ENCODE measurements at places on chromosomes 13 and 19.

- DNase-seq: no peak
These were observed 16.1 kb downstream of the CEBPG start for GRCh38 chr19:33389421-33390100.

DNA sequence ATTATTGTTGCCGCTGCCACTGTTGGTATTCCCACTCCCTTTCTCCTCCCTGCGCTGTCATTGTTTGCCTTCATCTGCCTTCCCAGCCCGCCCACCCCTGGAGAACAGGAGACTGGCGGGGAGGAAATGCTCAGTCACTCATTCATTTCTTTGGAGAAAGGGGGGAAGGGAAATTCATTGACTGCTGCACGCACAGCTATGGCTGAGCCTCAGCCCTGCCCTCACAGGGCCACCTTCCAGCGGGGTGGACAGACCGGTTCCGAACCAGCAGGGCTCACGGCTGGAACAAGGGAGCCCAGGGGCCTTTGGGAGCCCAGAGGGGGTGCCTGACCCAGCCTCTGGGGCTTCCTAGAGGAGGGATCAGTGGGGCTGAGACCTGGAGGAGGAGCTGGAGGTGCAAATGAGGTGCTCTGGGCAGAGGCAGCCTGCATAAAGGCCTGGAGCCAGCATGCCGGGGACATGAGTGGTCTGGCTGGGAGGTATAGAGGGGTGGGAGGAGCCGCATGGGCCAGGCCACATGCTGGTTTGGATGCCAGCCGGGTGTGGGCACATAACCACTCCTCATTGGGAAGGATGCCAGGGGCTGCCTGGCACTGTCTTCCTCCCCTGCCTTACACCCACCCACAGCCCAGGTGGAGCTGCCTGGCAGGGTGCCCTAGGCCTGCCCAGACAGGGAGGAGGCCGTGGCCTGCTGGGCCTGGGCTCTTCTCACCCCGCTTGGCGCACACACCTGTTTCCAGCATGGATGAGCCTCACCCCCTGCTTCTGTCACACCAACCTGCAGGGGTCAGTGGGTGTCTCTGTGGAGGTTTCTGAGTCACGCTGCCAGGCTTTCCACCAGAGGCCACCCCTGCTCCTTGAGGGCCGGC, 26.8 kb downstream of the PPP5C start:
- DNase-seq: peak; percentile 99

DNA sequence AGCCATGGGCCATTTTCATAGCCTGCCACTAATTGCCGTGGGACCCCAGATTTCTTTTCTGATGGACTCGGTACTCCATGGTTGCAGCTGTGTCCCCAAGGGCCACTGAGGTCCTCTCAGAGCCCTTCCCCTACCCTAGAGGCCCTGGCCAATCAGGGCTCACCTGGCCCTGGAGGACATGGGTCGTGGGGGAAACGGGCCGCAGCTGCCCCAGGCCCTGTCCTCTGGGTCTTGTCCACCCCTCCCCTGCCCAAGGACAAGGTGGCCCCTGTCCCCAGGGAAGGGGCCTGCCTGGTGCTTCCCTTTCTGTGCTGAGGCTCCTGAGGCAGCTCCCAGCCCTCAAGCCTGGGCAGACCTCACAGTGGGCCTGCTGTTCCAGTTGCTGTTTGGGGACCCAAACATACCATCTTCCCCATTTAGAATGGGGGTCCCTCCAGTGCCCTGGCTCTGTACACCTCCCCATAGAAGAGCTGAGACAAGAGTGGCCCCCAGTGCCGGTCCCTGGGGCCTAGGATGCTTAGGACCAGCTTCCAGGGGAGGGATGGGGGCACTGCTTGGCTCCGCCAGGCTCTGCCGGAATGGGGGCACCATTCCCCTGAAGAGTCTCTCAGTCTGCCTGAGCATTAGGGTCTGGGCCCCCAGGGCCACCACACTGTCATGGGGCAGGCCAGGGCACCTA, 3.2 kb downstream of the RAB11B start:
- DNase-seq: no peak

DNA sequence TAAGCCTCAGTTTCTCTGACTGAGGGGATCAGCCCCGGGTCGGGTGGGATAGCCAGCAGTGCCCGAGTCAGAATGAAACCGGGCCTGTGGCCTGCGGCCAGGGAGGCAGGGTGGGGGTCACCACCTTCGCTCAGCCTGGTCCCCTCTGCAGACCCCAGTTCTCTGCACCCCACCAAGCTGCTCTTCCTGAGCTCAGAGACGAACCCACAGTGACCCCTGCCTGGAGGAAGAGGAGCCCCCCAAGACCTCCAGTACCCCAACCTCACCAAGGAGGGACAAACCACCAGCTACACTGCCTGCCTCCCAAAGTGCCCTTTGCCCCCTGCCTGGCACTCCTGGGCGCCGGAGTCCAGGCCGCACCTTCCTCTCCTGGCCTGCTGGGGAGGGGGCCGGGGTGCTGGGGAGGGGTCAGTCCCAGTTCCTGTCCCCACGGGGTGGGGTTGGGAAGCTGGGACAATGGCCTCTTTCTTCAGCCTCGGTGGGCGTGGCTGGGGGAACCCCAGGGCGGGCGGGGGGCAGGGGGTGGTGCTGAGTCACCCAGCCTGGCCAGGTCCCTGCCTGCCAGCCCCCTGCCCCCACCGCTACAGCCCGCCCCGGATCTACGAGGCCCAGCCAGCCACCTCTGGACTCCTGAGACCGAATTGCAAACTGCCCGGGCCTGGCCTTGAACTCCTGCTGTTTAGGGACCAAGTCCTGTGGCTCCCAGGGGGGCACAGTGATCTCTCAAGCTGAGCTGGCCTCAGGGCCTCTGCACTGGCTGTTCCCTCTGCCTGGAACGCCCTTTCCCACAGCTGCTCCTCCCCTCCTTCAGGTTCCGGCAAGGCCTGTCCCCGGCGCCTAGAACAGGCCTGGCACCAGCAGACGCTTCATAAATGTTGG, 14.3 kb downstream of the ZBTB7A start:
- DNase-seq: no peak

- DNase-seq: no peak
These were observed at the start of gene ZNF98 for GRCh38 chr19:22422211-22422610. TSS of gene ZNF98 (minus strand) at chr19:22422346. CDS start at chr19:22422224, 122 bp downstream.

- DNase-seq: no peak
These were observed 26.6 kb downstream of the SLAIN1 start for GRCh38 chr13:77724092-77724491.

DNA sequence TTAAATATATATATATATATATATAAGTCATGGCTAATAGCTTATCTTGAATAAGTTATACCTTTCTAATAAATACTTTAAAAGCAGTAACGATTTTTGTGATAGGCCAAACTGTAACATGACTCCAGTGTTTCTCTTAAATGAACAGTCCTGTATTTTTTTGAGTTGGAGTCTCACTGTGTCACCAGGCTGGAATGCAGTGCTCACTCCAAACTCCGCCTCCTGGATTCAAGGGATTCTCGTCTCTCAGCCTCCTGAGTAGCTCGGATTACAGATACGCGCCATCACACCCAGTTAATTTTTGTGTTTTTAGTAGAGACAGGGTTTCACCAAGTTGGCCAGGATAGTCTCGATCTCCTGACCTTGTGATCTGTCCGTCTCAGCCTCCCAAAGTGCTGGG, 814.2 kb upstream of the SLITRK5 start:
- no peak for DNase-seq

DNA sequence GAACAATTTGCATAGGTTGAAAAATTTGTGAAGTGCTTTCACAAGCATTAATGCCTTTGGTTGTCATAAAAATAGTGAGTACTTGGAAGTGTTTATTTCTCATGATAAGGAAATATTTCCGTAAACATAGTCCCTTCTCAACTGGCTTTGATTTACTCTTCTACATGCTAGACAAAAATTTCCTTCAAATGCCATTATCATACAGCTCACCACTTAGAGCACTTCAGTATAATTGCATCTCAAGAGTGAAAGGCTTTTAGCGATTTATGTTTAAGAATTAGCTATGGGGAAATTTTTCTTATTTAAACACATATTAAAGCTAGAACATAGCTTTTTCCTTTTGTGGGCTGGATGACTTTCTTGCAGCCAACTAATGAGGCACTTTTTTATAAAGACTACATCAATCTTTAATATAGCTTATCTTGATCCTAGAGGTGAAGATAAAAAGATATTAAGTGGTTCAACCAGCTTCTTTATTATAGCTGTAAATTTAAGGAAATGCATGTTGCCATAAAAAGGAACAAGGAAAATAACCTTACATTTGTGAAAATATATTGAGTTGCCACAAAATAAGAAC, 656.8 kb downstream of the SLITRK6 start:
- DNase-seq: no peak

- DNase-seq: no peak
These were observed 17.1 kb upstream of the DPY19L3 start for GRCh38 chr19:32388393-32388855.

GRCh38 chr19:32945260-32945659, 26.5 kb downstream of the CEP89 start:
- DNase-seq: no peak

DNA sequence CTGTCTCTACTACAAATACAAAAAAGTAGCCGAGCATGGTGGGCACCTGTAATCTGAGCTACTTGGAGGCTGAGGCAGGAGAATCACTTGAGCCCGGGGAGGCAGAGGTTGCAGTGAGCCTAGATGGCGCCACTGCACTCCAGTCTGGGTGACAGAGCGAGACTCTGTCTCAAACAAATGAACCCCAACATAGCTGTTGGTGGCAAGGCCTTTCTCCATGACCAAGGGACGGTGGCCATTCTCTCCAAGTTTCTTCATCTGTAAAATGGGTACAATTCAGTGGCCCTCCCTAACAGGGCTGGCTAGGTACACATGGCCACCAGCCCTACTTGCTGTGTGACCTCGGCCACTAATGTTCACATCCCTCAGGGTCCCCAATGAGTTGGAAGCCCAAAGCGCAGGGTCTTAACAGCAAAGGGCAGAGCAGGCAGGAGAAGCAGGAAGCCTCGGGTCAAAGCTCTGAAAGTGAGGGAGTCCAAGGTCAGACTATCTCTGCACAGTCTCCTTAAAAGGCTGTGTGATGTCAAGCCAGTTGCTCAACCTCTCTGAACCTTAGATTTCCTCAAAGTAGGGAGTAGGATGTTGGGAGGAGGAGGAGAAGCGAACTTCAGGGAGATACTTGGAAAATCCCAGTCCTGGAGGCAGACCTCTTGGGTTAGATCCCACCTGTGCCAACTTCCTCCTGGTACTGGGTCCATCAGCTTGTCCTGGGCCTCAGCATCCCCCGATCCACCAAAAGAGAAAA, 2.7 kb downstream of the JUND start:
- DNase-seq: no peak

DNA sequence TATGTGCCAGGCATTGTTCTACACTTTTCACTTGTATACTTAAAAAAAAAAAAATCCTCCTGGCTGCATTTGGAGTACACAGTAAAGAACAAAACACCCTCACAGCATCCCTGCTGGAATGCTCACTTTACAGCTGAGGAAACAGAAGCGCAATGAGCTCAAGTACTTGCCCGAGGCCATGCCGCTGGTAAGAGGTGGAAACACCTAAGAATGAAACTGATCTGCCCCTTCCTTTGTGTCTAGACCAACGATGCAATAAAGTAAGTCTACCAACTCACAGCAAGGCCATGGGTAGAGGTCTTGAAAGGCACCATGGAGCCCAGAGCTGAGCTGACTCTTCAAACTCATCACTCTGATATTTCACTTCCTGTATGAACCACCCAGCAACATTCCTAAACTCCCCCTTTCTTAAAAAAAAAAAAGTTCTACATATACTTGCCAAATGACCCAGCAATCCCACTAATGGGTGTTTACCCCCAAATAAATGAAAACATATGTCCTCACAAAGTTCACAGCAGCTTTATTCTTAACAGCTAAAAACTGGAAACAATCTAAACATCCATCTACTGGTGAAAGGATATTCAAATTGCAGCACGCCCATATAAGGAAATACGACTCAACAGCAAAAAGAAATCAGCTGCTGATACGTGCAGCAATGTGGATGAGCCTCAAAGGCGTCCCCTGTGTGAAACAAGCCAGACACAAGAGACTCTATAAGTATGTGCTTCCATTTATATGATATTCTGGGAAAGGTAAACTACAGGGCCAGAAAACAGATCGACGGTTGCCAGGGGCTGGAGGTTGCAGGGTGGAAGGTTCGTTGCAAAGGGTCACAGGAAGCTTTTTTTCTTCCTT, 236.6 kb upstream of the MAB21L1 start:
- no peak for DNase-seq

- no peak for DNase-seq
These were observed 23.1 kb downstream of the SIGLEC5 start for GRCh38 chr19:51607077-51607476.

DNA sequence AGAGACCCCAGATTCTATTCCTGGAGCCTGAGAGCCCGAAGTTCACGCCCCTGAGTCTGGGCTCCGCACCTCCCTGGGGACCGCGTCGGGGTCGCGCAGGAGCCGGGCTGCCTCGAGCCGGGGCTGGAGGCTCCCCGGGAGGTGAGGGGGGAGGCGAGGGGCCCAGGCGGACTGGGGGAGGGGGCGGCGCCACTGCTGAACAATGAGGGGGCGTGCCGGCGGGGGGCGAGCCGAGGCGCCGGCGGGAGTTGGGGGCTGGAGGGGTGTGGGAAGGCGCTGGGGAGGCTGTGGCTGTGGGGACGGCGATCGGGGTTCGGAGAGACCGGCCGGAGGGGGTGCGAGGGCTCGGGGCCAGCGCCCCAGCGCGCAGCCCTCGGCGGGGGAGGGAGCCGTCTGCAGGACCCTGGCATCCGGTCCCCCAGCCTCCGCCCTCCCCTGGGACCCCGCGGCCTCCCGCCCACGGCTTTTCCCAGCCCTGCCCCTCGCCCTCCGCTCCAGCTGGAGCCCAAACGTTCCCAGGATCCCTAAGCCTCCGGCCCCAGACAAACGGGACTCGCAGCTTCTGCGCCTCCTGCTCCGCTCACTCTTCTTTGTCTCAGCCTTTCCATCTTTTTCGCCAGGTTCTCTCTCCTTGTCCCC, 922 bp downstream of the PLEKHG2 start:
- DNase-seq: peak; percentile 56

DNA sequence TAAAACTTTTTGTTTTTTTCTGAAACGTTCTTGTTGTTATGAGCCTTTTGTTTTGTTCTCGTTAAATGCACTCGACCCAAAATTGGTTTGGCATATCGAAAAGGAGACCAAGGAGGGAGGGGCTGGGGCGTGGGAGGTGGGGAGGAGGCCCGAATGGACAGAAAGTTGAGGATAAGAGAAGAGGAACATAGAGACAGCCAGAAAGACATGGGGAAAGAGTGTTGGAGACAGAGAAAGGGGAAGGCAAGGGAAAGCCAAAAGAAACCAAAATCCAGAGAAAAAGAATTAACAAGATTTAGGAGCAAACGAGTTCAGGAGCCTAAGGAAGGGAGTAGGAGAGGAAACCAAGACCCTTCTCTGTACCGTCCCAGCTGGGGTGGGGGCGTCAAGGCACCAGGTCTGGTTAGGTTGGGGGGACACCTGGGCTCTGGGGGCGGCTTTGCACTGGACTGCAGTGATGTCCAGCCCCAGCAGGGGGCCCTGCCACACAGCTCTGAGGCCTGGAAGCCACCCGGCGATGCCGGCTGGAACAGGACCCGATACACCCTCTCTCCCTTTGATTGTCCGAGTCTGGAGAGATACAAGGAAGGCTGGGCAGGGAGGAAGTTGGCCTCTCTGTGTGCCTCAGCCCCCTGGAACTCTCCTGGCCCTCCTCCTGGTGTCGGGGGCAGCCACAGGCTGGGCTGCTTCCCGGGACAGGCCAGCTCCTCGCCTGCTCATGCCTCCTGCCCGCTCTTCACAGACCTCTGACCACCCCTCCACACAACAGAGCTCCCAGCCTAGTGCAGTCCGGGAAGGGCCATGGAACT, 11.6 kb upstream of the ASF1B start:
- DNase-seq: no peak

- no peak for DNase-seq
These were observed 6.4 kb upstream of the PROZ start for GRCh38 chr13:113151745-113152690.

Data from NCI-H446 (cell line).